ENCODE measurements at places on chromosomes 7 and 10.
A peak's percentile ranks its signal among the peaks of the same experiment; 100 is the strongest.

GRCh38 chr10:8830876-8831275 is 776.4 kb downstream of the GATA3 start:
- DNase-seq, result no peak

GRCh38 chr7:143434660-143435059 is 8.6 kb upstream of the TAS2R60 start:
- no peak for DNase-seq

- no peak for DNase-seq
Observed at GRCh38 chr7:36957620-36958019, 233.3 kb upstream of the AOAH start.

DNA sequence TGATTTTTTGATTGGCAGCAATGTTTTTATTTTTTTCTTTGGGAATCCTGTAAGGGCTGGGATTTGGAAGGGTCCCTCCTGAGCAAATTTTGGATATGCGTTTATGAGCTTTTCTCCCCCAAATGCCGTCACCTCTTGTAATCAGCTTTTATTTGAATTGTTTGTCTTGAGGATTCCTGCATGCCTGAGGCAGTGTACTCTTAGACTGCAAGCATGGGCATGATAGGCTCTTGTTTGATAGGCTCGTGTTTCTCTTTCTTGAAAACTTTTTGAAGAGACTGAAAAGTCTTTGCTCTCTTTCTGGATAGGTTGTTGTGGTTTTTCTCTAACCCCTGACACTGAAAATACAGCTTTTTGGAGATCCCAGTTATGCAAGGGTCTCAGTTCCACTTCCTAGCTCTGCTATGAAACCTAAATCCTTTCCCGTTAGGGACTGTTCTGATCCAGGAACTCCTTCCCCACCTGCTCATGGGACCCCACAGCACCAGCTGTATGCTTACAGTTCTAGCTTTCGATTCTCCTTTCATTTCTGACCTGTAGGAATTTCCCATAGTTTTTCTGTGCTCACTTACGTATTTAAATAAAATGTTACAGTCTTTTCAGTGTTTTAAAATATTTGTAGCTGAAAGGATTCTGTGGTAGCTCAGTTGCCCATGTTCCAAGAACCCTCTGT is 17.2 kb downstream of the TSPAN13 start:
- no peak for DNase-seq

DNA sequence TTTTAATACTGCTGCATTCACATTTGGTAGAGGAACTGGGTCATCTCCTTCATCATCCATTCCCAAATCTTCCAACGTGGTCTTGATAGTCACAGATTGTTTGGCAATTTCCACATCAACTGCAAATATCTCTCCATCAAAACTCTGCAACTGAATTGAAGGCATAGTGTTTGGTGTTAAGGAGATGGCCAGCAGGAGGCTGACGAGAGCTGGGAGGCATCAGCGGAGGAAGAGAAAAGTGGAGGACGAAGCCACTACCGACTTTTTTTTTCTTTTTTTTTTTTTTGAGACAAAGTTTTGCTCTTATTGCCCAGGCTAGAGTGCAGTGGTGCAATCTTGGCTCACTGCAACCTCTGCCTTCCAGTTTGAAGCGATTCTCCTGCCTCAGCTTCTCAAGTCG is 205.0 kb upstream of the KCTD7 start:
- no peak for DNase-seq

GRCh38 chr10:126502441-126502840 is 114.2 kb upstream of the ADAM12 start:
- DNase-seq, result no peak

- no peak for DNase-seq
Observed at GRCh38 chr7:92720604-92721350, 115.6 kb downstream of the CDK6 start.

DNA sequence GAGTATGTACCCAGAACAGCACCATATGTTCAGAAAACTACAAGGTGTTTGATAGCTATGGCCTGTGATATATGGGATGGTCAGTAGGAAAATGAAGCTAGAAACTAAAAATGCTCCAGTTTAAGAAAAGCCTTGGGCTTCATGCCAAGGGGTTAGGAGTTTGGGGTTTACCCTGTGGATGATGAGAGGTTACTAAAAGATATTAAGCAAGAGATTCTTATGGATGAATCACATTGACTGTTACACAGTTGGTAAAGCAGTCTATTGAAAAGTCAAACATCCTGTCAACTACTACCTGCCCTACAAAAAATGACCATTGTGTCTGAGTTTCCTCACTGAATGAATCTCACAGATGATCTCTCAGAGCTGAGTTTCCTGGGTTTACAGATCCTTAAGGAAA is 166.2 kb upstream of the INHBA start:
- DNase-seq, result no peak

- DNase-seq, result no peak
Observed at GRCh38 chr7:155942226-155942950, 130.1 kb upstream of the SHH start.

- no peak for DNase-seq
Observed at GRCh38 chr7:27723085-27723484, 16.9 kb upstream of the TAX1BP1 start.

GRCh38 chr10:66926841-66927240 is 1.0 kb downstream of the LRRTM3 start:
- no peak for DNase-seq

GRCh38 chr10:1604246-1604645 is 133.1 kb downstream of the ADARB2 start:
- no peak for DNase-seq

GRCh38 chr10:60281792-60282353 is 107.8 kb downstream of the ANK3 start:
- no peak for DNase-seq

DNA sequence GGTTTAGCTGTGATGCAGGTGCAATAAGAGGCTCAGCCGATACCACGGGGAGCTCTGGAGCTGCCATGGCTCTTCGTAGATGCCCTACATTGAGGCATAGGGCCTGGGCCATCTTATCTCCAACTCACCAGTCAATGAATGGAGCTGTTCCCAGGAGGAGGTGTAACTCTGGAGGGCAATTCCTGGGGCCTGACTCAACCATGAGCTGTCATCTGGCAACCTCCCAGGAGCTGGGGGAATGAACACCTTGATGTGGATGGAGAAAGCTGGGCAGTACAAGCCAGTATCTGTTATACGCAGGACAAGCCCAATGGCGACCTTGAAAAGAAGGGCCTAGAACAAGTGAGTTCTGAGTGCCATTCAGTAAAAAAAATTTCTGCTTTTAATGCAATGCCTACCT is 224.0 kb upstream of the PLXDC2 start:
- DNase-seq, result no peak

DNA sequence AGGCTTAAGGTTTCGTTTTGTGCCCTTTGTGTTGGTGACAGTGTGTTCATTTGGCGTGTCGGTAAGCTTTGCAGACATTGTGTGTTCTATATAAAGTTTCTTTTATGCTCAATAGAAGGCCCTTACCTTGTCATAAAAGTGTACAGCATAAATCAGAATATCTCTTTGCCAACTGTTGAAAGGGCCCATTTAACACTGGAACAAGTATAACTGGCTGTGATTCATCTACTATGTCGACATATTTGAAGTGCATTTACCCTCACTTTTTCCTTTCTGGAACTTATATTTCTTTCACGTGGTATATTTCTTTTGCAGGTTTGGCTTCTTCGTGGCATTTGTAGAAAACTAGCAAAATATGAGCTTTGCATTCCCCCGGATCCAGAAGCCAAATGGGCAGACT is 32.7 kb downstream of the EEPD1 start:
- no peak for DNase-seq

DNA sequence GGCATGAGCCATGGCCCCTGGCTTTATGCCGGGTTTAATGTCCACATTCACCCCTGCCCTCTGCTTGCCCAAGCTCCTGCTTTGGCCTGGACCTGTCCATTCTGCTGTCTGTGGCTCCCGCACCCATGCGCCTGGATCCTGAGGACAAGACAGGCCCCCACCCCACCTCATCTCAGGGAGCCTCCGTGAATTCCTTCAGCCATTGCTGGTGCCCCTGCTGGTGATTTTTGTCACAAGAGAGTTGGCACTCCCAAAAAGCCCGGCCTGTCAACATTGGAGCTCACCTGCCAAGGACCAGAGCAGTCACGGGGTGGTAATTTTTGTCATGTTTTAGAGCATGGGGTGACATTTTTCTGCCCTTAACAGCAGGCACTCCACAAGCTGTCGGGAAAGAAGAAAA is 127.5 kb upstream of the PLXNA4 start:
- DNase-seq, result no peak

DNA sequence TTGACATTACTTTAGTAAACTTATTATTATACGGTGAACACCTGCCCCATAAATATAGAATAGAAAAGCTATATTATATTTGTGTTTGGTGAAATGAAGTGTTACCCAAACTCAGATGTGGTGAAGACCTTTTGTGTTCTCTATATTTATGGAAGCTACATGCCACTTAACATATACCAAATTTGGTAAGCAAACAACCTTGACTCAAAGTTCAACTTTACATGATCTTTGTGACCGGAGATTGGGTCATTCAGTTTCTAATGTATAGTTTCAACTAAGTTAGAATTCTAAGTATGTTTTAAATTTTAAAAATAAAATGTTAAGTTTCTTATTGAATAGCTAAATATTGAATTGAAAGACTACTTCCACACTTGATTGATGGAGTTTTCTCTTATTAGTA is 288.6 kb upstream of the SEMA3D start:
- DNase-seq, result no peak

DNA sequence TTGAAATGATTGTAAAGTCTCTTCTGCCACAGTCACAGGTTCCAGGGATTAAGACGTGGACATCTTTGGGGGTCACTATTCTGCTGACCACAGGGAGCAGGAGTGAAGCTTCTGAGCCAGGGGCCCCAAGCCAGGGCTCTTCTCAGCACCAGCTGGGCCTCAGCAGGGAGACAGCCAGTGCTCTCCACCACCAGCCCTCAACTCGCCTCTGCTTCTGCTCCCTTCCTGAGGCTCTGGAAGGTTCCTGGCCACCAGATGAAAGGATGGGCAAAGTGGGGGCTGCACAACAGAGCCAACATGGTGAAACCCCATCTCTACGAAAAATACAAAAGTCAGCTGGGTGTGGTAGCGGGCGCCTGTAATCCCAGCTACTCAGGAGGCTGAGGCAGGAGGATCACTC is 11.2 kb upstream of the CRYGN start:
- no peak for DNase-seq

- peak; percentile 36 for DNase-seq
Observed at GRCh38 chr10:118246332-118247295, 95.5 kb downstream of the FAM204A start.

DNA sequence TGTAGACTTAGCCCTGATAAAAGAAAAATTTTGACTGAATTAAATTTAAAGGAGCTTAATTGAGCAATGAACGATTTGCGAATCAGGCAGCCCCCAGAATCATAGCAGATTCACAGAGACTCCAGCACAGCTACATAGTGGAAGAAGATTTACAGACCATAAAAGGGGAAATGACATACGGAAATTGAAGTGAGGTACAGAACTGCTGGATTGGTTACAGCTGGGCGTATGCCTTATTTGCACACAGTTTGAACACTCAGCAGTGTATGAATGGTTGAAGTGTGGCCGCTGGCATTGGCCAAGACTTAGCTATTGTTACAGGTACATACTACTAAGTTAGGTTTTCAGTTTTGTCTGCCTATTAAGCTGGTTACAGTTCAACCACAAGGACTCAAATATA is 433.5 kb upstream of the CELF2 start:
- DNase-seq, result no peak

DNA sequence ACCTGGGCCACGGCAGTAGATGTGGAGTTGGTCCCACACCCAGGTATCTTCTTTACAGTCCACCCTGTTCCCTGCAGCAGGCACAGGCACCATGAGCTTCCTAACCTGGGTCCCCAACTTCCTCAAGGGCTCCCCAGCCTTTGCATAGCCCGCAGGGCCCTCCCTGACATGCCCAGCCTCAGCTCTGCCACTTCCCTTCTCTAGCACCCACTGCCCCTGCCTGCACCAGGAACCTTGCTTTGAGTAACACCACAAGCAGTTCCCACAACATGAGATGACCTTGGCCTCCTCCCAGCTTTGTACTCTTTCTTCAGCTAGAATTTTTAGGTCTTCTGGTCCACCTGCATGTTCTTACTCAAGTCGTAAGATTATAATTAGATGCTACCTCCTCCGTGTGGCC is 92.2 kb upstream of the ZPBP start:
- DNase-seq, result no peak

DNA sequence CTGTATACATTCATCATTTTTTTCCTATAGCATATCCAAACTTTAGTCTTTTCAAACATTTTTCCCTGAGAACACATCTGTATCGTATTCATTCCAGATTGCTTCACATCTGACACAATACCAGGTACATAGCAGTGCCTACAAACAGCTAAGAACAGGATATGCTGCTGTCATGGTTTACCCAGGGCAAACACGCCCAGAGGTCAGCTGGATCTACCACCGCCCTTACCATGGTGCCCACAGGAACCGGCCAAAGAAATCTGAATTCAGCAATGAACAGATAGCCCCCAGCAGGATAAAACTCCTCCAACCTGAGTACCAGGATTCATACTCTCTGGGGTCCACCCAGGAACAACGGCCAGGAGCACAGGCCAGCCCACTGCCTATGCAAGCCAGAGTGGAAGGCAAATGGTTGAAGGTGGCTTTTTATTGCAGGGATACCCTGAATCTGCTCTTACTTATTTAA is 43.0 kb downstream of the TNS3 start:
- no peak for DNase-seq
